Head of caudate nucleus (tissue), 42 donors: ENCODE measurements at places on chromosomes 16 and 17.

DNA sequence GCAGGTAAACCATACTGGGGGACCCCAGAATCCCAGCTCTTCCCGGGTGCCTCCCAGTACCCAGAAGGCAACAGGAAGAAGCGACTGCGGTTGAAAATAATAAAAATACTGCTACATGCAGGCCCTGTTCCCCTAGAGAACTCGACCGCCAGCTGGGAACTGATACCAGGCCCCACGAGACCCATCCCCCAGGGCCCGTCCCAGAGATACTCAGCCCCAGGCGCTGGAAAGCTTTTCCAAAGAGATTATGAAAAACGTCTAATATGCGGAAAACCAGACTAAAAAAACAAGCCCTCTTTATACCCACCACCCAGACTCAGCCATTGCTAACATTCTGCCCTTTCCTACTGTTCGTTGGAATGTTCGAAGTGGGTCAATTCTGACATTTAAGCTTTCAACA, 12.9 kb upstream of the MEAK7 start:
- no peak for DNase-seq

DNA sequence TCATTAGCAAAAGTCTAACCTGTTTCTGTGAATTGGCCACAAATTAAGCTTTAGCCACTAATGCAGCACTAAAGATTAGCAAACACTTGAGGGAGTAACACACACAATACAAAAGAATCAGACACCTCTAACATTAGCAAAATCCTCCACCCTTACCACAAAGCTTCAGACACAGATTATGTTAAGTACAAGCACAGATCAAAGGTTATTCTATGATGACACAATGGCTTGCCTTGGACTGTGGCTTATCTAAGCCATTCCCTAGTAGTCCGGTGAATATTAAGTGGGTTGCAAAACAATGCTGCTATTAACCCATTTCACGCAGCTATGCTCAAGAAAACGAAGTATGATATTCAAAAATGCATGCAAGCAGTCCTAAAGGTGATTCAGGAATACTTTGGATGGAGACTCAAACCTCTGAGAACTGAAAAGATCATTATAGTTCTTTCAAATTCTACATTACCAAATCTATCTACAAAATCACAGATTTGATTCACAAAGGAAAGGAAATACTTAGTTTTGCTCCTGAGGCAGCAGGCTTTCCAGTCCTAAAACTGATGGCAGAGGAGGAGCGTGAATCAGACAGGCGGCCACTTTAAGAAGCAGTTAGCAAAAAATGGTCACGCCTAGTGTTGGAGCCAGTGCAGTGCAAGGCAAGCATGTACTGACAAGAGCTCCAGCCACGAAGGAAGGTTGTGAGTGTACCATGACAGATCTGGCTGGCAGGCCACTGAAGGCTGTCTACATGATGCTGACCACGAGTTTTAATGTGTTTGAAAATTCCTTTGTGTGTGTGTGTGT, 67.2 kb downstream of the PARN start:
- DNase-seq: no peak

GRCh38 chr16:87543436-87544191, 50.8 kb upstream of the ZCCHC14 start:
- DNase-seq: no peak

- DNase-seq: peak; percentile 99
Observed at GRCh38 chr17:80544655-80545498, at the start of gene RPTOR. TSS of gene RPTOR (plus strand) at chr17:80544838. CDS start at chr17:80545630, 792 bp downstream.

DNA sequence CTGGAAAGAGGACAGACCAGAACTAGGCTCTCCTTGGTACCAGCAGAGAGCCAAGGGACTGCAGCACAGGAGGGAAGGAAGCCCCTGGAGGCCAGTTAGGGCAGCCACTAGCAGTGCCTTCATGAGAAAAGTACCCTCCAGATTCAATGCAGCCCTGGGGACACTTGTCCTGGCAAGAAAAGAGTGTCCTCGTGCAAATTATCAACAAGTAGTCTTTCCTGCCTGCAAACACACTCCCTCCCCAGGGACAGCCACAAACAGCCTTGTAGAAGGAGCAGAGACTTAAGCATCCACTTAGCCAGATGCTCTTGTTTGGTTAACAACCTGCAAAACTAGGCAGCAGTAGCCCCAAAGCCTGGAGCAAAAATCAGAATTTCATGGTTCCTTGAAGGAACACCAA, 24.3 kb downstream of the CENPV start:
- DNase-seq: no peak

DNA sequence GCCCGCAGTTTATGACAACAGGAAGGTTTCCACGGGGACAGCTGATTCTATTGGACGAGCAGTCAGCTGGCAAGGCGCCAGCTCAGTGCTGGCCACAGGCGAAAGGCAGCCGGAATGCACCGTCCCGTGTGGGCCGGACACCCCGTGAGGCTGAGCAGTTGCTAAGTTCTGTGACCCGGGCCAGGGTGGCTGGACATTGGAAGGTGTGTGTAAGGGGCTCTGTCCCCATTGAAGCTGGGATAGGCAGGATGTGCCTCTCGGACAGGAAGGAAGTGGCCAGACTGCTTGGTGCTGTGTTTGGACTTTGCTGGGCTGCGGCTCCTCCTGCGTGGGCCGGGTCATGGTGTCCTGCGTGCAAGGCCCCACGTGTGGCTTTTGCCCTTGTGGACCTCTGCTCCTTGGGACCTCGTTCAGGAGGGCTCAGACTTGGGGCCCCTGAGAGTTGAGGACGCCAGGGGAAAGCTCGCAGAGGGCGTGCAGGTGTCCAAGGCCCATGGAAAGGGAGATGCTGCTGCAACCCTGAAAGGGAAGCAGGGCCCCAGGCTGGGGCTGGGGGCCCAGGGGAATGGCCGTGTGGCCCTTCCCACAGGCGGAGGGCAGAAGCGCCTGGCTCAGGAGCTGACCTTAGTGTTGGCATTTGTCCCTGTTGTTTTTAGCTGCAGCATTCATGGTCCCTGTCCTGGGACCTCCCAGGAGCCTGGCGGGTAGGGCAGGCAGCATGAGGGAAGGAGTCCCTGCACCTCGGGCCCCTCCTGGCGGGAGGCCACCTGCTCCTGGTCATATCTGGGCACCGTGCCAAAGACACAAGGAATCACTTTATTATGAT, 10.0 kb downstream of the BAIAP2 start:
- peak; percentile 75 for DNase-seq

GRCh38 chr17:17236295-17237025, 508 bp downstream of the FLCN start:
- DNase-seq: peak; percentile 26

DNA sequence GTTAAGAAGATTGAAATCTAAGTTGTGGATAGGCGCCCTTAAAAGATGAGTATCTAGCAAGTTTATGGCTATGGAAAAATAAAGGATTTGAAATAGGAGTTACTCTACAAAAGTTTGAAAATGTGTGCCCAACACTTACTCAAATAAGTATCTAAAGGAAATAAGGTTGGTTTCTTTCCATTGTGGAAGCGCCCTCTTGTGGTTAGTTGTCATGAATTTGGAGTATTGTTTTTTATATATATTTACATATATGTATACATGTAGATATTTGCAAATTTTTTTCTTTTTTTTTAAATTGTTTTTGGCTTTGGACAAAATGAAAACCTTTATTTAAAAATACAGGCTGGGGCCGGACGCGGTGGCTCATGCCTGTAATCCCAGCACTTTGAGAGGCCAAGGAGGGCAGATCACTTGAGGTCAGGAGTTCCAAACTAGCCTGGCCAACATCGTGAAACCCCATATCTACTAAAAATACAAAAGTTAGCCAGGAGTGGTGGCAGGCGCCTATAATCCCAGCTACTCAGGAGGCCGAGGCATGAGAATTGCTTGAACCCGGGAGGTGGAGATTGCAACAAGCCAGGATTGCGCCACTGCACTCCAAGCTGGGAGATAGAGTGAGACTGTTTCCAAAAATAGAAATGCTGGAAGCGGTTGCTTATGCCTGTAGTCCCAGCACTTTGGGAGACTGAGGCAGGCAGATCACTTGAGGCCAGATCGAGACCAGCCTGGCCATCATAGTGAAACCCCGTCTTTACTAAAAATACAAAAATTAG, 24.0 kb upstream of the VPS4A start:
- peak; percentile 12 for DNase-seq

DNA sequence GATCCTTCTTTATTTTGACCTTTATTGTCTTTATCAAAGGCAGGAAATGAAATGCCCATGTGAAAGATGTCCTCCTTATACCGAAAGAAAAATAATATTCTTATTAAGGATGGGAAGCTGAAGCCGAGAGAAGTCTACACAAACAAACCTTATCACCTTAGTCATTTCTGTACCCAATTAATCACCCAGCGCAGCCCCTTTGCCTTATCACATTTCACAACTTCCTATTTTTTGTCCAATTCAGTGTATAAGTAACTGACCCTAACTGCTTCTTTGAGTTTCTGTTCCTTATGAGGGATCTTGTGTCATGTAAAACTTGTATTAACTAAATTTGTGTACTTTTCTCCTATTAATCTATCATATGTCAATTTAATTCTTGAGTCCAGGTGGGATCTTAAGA, 16.4 kb upstream of the CCL23 start:
- no peak for DNase-seq

- DNase-seq: no peak
Observed at GRCh38 chr16:30000735-30001631, 4.9 kb downstream of the INO80E start.

GRCh38 chr16:11242658-11243057, 13.3 kb downstream of the SOCS1 start:
- DNase-seq: no peak

- DNase-seq: no peak
Observed at GRCh38 chr16:17002565-17002964, 468.2 kb downstream of the XYLT1 start.

DNA sequence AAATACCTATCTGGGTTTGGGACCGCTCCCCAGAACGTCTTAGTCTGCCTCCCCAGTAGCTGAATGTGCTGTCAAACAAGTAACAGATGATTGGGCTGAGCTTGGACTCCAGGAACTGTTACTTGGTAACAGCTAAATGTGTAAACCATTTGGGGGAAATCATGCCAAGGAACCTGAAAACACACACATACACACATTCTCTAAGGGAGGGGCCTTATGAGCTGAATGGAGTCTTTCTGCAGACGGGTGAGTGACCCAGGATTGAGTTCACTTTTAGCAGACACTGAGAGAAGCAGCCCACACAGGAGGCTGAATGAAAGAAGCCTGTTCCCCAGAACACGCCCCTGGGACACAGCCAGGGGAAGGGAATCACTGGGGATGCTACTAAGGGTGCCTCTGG, 1.6 kb downstream of the ACLY start:
- no peak for DNase-seq

DNA sequence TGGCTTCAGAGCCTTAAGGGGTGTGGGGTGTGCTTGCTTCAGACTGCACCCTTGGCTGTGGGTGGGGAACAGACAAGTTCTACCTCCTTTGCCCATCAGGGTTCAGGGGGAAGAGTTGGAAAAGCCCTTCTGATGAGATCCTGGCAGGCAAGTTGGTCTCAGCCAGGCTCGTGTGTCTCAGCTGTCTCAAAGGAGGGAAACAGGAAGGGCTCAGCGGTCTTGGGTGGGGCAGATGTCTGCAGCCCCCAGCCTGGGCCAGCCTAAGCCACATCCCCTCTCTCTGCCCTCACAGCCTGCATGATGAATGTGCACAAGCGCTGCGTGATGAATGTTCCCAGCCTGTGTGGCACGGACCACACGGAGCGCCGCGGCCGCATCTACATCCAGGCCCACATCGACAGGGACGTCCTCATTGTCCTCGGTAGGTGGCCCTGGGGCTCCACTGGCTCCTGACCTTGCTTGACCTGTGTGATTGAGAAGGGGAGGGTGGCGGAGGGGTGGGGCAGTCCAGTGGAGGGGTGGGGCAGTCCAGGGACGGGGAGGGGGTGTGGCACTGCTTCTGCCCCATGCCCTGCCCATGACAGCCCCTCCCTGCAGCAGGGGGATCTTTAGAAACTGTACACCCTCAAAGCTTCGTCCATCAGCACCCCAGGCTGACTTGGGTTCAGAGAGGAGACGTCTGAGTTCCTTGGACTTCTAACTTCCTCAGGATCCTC, 199.5 kb downstream of the PRKCB start:
- DNase-seq: no peak

DNA sequence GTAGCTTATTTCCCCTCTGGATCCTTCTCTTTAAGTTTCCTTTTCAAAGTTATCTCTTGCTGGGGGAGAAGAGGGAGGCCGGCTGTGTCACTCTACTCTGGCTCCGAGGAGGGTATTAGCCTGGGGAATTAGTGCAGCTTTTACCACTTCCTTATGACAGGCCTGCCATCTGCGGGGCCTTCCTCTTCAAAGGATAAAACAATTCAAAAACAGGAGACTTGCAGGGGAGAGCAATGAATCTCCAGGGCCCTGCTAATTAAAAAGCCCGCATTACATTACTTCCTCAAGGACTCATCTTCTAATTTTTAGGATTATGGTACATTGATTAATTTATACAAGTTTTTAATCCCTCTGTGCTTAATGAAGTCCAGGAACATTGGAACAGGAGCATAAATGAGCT, 190.9 kb upstream of the CDH5 start:
- no peak for DNase-seq

DNA sequence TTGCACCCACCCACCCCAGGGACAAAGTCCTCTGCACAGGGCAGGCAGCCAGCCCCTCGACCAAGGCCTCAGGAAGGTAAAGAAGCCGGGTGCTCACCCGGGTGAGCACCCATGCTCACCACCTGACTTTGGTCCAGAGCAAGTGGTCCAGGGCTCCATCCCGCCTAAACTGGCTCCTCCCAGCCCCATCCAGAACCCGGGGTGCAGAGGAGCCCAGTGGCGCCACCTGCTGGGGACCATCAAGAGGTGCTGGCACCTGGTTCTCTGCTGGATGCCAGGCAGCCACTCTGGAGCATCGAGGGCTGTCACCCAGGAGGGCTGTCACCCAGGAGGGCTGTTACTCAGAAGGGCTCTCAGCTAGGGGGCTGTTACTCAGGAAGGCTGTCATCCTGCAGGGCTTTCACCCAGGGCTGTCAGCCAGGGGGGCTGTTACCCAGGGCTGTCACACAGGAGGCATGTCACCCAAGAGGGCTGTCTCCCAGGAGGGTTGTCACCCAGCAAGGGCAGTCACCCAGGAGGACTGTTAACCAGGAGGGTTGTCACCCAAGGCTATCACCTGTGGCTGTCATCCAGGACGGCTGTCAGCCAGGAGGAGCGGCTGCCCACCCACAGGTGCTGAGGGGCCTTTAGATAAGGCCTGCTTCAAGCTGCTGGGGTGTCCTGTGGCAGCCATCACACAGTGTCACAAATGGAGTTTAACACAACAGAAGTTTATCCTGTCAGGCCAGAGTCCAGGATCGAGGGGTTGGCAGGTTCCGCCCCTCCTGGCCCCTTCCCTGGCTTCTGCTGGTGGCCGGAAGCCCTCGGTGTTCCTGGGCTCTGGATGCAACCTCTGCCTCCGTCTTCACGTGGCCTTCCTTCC, 98.5 kb downstream of the TNFRSF13B start:
- peak; percentile 56 for DNase-seq
